Activated T-helper 2 cell treated with anti-CD3 and anti-CD28 coated beads, Interferon-gamma antibody, Interleukin-2, Interleukin-4, amounts not matched to agents 10 μg/mL and 5 μg/mL and 100 μg/mL, durations not matched to agents 14 hours and 24 hours and 36 hours (primary cell): ENCODE measurements at places on chromosomes 3 and 15. TPM values are rescaled to one million over a fixed set of nuclear protein-coding genes. Genes with fewer than 3 reads are reported as not detected.

Gene GOLGA8J
- not detected in 2 replicates for total RNA-seq

Gene GJD2
- total RNA-seq, result not detected in 2 replicates

DNA sequence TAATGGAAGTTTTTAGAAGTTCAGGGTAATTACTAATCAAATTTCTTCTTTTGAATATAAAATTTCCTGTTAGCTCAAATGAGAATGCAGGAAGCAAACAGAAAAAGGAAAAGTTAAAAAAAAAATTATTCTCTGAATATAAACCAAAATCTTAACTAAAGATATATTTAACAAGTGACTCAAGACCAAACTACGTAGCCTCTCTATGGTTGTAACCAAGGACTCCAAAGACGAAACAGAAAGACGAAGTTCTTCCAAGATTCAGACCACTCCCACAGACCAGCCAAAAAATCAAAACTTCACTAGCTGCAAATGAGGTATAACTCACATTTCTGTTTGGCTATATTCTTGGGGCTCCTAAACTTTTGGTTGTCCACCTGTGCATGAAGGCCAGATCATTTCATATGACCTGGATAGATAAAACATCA lies 846.5 kb upstream of the ALCAM start:
- no peak overlapping the region for H3K27ac ChIP-seq
- no peak overlapping the region for H3K4me3 ChIP-seq
- H3K4me1 ChIP-seq, result no peaks in the 10 kb centered on the region
- no peaks in the 10 kb centered on the region for H3K27me3 ChIP-seq

DNA sequence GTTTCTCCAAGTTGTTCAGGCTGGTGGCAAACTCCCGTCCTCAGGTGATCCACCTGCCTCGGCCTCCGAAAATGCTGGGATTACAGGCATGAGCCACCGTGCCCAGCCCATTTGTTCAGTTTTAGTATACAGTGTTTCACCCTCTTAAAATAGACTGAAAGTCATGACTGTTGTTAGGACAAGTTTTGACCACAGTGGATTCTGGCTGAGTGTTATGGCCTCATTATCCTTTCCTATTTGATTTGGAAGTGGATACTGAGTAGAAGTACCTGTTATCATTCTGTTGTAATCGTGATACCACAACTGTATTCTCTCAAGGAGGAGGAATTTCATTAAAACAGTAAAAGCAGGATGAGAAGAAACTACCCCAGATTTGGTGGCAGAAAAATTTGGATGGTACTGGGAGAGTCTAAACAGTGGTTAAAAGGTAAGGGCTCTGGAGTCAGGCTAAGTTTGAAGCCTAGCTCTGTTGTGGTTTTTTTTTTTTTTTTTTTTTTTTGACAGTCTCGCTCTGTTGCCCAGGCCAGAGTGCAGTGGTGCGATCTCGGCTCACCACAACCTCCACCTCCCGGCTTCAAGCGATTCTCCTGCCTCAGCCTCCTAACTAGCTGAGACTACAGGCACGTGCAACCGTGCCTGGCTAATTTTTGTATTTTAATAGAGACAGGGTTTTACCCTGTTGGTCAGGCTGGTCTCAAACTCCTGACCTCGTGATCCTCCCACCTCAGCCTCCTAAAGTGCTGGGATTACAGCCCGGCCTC lies 2.6 kb downstream of the MAP2K1 start:
- peaks cover 50% of the 10 kb centered on the region for H3K36me3 ChIP-seq
- no peaks in the 10 kb centered on the region for H3K27me3 ChIP-seq
- peaks cover 62% of the 10 kb centered on the region for H3K4me1 ChIP-seq
- peak; percentile 25 for DNase-seq

GRCh38 chr3:70916375-70917055 lies 604.1 kb upstream of the MDFIC2 start:
- no peak overlapping the region for H3K4me3 ChIP-seq
- H3K27ac ChIP-seq, result no peak overlapping the region
- peaks cover 14% of the 10 kb centered on the region for H3K27me3 ChIP-seq
- no peaks in the 10 kb centered on the region for H3K36me3 ChIP-seq
- DNase-seq, result no peak
- H3K4me1 ChIP-seq, result no peaks in the 10 kb centered on the region

DNA sequence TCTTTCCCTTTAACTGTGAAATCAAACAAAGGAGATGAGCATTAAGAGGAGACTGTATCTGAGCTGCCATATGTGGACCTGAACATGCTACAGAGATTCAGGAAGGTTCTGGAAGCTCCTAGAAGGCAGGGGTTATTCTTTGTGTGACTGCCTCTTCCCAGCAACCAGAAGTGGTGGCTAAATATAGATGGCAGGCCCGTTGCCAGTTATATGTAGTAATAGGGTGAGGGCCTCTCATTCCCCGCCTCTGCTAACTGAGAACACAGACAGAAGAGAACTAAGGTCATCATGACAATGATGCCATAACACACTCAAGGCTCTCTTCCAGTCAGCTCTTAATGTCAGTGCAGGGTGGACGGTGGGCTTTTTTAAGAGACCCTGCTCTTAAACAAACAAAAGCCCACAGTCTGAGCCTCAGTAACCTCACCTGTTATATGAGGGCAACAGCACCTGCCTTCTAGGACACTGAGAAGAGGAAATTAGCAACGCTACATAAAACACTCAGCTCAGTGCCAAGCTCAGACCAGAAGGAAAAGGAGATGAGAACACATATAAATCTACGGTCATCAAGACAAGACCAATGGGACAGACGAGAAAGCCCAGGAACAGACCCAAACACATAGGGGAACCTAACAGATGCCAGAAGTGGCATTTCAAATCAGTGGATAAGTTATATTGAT lies 22.3 kb downstream of the CFAP92 start:
- peaks cover 3% of the 10 kb centered on the region for H3K4me1 ChIP-seq
- H3K27me3 ChIP-seq, result peaks cover 13% of the 10 kb centered on the region
- DNase-seq, result no peak
- H3K36me3 ChIP-seq, result no peaks in the 10 kb centered on the region
- H3K27ac ChIP-seq, result no peak overlapping the region

- no peaks in the 10 kb centered on the region for H3K27me3 ChIP-seq
- peaks cover 75% of the 10 kb centered on the region for H3K4me1 ChIP-seq
- DNase-seq, result peak; percentile 66
- peak overlapping the region; percentile 59 for H3K4me3 ChIP-seq
These were observed 12.5 kb downstream of the RAB27A start for GRCh38 chr15:55277116-55277564.

DNA sequence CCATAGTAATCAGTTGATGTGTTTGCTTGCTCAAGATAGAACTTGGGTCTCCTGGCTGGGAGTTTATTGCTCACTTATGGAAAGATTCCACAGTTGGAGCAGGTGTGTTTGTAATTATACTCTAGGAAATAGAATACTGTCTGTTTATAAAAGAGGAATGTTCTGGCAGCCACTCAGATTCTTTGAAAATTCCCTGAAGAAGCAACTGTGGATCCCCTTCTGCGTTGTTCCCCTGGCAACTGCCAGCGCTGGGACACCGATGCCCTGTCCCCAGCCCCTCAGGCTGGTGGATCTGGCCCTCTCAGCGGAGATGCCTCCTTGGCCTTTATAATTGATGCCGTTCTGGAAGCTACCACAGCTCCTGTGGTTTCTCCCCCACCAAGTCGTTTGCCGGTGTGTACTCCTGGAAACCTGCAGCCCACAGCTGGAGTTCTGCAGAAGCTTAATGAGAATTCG lies 225.9 kb downstream of the ITPR1 start:
- no peak overlapping the region for H3K4me3 ChIP-seq
- H3K4me1 ChIP-seq, result peaks cover 37% of the 10 kb centered on the region
- DNase-seq, result no peak
- no peak overlapping the region for H3K27ac ChIP-seq

DNA sequence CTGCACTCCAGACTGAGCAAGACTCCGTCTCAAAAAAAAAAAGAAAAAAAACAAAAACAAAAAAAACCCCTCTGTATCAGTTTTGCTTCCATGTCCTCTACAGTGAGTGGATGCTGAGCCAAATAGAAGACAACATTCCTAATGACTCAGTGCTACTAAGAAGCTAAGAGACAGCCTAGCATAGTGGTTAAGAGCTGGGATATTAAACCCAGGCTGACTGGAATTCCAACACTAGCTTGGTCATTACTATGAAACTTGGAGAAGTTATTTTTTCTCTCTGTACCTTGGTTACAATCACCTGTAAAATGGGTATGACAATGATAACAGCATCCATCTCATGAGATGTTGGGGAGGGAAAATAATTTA lies 60.9 kb upstream of the PYGO1 start:
- no peaks in the 10 kb centered on the region for H3K36me3 ChIP-seq
- DNase-seq, result no peak
- no peak overlapping the region for H3K4me3 ChIP-seq
- peaks cover 4% of the 10 kb centered on the region for H3K27me3 ChIP-seq

GRCh38 chr3:52670621-52671521 lies 14.8 kb downstream of the PBRM1 start:
- peak; percentile 35 for DNase-seq
- H3K4me3 ChIP-seq, result peak overlapping the region; percentile 55
- H3K4me1 ChIP-seq, result peaks cover 22% of the 10 kb centered on the region
- peak overlapping the region; percentile 98 for H3K27ac ChIP-seq
- H3K36me3 ChIP-seq, result peaks cover 58% of the 10 kb centered on the region

- peak; percentile 28 for DNase-seq
- H3K4me3 ChIP-seq, result peak overlapping the region; percentile 91
- H3K36me3 ChIP-seq, result peaks cover 19% of the 10 kb centered on the region
- H3K27ac ChIP-seq, result peak overlapping the region; percentile 91
- no peaks in the 10 kb centered on the region for H3K27me3 ChIP-seq
- H3K4me1 ChIP-seq, result peaks cover 59% of the 10 kb centered on the region
These were observed 686 bp downstream of the VPS8 start for GRCh38 chr3:184812662-184813042.

DNA sequence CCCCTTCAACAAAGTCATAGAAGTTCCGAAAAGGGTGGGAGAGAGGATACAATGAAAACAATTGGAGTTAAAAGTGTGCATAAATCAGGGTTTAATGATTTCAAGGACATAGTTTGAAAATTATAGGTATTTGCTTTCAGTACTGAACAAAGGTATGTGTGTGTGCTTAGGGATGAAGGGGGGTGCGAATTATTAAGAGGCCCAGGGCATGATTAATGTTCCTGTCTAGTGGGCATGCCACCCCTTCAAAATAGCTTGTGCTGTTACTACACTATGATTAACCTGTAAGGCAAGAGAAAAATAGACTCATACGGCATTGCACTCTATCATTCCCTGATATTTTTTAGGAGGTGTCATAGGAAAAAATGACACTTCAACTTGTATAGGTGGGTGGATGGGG lies 731.6 kb downstream of the NAALADL2 start:
- no peak overlapping the region for H3K4me3 ChIP-seq
- H3K36me3 ChIP-seq, result no peaks in the 10 kb centered on the region
- H3K27ac ChIP-seq, result no peak overlapping the region
- H3K4me1 ChIP-seq, result no peaks in the 10 kb centered on the region
- no peak for DNase-seq

DNA sequence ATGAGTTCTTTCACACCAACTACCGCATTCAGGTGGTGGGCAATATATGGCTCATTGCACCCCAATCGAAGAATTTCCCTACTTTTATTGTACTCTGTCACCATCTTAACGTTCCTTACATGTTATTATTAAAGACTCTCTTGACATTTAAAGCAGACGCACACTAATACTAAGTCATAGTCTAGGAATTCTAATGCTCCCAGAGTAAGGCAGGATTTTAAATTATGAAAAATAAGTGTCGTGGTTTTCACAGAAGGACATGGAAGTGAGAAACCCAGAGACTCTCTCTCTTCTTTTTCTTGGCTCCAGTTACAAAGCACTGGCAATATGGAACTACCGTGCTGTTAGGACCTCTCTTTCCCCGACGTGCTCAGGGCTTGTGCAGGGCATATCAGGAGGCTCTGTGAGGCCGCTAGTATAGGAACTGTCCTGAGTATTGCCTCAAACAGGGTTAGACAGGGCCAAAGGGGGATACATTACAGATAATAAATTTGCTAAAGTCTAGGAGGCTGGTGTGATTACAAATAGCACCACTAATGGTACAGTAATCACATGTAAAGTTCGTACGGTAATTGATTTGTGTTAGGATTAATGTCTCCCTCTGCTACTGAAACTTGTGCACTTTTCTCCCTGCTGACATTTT lies 590.8 kb downstream of the FOXP1 start:
- H3K27ac ChIP-seq, result no peak overlapping the region
- H3K27me3 ChIP-seq, result no peaks in the 10 kb centered on the region
- H3K4me1 ChIP-seq, result peaks cover 28% of the 10 kb centered on the region
- H3K36me3 ChIP-seq, result peaks cover 81% of the 10 kb centered on the region
